Activated gamma-delta T cell (primary cell): ENCODE measurements at places on chromosomes 6 and 20.

DNA sequence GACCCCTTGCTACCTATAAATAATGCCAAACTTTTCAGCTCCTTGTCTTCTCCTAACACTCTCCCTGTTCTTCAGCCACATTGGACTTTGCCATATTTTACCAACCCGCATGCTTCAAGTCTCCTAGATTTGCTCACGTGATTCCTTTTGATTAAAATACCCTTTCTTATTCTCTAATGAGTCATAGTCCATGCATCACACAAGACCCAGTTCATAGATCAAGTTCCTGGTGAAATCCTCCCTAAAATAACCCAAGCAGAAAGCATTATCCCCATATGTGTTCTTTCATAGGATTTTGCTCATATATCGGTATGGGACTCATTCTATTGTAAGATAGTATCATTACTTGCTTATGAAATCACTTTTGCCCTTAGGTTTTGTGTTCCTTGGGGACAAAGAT is 108.9 kb upstream of the STXBP5 start:
- DNase-seq, result no peak

- DNase-seq, result no peak
Measured at GRCh38 chr6:56802584-56802983, 152.3 kb upstream of the BEND6 start.

- DNase-seq, result no peak
Measured at GRCh38 chr6:17012421-17013225, 89.2 kb upstream of the STMND1 start.

GRCh38 chr6:132052096-132052495 is 100.9 kb upstream of the CCN2 start:
- DNase-seq, result no peak

DNA sequence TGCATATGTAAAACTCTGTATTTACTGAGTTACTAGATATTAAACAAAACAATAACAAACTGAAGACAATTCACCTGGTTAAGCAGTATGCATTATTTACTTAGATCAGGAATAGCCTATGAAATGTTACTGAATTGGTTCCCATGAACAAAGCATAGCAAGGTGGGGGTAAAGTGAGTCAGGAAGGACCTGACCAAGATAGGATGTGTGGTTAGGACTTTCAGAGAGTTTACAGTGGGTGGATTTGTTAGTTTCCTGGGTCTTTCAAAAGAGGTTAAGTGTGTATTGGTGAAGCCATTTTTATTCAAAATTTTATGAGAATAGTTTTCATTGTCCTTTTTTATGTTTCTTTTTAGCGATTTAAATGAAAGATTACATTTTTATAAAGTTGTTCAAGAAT is 32.9 kb downstream of the TBPL1 start:
- DNase-seq, result no peak

DNA sequence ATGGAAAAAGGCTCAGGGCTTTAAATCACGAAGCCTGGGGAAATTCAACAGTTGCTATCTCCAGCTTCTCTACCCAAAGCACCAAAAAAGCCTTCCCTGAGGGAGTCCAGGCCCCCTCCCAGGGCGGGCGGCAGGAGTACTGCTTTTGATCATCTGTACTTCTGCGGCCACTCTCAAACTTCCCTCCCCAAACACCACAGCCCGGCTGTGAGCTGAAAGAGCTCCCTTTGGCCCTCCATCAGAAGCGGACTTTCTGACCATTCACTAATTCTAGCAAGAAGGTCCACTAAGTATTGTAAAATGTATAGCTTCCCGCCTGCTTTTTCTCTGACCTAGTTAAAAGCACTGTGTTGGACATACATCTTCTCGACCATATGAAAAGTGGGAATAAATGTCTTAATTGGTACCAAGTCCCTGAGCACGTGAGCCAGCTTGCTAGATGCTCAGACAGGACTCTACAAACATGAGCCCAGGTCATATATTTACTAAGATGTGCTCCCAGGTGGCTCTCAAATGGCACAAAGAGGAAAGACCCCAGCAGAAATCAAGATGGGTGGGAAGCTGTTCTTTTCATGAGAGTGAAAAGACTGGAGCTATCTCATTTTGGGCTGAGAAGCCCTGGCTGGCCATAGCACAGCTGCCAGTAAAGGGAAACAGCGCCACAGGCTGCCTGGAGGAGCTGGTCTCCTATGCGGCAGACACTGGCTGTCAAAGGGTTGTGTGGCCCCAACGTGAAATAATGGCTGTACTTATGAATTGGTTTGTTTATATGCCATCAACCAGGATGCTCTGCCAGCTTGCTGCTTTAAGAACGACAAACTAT is 58.6 kb downstream of the GFOD1 start:
- DNase-seq, result no peak

- DNase-seq, result no peak
Measured at GRCh38 chr6:12637960-12638641, 78.5 kb upstream of the PHACTR1 start.

DNA sequence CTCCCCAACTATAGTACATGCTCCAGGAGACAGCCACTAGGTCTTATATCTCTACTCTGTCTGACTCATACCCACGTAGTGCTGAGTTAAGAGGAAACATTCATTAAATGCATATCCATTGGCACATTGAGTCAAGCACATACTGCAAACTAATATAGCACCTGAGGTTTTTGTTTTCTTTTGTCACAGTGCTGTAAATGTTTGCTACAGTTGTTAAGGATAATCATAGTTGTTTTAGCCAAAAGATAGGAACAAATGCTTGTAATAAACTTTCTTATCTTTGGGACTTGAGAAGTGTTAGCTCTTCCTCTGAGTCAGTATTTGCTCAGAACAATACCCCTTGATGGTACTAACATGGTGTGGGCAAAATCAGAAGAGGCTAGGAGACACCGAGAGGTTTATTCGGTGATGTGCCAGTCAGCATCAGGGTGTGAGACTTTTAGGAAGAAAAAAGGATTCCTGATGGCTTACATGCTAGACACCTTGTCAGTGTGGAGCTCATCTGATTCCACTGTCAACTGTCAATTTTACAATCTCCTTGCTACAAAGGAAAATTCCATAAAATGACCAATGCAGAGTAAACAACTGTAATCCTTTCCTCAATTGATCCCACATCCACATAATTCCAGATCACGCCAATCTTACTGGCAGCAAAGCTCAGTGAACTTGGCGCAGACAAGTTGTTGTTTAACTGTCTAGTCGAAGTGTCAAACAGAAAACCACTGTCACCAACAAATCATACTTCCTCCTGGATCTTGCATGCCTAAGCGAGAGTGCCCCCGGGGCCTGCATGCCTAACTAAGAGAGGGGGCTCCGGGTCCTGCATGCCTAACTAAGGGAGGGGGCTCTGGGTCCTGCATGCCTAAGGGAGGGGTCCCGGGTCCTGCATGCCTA is 36.1 kb downstream of the ELOVL2 start:
- no peak for DNase-seq

DNA sequence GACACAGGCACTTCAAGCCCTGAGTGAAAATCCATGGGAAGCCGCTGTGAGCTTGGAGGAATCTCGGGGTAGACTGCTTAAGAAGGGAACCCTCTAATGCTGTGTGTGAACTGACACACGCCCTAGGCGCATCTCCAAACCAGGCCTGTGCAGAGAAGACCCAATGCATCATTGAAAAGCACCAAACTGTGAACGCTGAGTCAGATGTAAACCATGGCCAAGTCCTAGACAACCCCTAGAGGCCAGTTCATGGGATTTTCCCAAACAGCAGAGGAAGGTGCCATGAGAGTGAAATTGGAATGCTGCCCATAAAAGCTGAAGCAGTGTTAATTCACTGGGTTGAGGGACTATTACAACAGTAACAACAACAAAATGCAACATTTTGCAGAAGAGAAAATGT is 296.5 kb downstream of the SMOC2 start:
- DNase-seq, result no peak

GRCh38 chr6:29757701-29758293 is 34.6 kb downstream of the HLA-F start:
- DNase-seq, result no peak

DNA sequence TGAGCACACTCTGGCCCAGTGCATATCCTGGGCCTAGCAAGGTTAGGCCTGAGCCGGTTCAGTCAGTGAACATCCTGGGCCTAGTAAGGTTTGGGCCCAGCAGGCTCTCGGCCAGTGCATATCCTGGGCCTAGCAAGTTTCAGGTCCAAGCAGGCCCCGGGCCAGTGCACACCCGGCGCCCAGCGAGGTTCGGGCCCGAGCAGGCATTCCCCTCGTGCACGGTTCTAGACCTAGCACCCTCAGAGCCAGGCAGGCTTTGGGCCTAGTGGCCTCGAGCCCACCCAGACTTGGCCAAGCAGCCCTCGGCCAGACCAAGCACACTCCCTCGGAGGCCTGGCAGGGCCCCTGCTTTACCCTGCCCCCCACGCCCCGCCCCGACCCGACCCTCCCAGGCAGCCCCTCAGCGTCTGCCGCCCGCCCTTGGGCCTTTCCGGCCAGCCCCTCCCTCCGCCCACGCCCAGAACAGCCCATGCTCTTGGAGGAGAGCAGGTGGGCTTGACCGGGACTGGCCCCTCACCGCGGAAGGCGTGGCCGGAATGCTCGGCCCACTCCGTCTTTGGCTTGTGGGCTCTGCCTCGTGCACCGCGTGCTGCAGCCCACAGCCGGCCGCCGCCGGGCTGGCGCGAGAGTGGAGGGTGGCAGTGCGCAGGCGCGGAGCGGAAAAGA is at the start of gene CTCFL:
CTCFL (minus strand) TSS at position 630 of the 666 bp plus-strand sequence. CDS start 935 bp downstream, outside the sequence.
- no peak for DNase-seq

DNA sequence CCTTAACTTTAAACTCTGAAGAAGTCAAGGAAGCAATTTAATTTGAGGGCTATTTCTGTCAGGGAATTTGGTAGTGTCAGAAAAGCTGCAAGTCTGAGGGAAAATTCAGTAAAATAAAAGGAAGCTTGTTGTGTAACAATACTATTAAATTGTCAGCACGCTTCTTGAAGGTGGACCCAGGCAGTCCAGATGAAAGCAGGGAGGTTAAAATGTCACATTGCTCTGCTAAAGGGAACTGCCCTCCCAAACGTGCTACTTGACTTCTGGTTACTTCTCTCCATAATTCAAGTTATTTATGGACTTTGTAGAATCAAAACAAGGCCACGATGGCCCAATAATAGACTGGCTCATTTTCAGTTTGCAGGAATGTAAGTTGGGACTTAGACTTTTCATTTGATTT is 28.2 kb upstream of the ARMC2 start:
- DNase-seq, result no peak

DNA sequence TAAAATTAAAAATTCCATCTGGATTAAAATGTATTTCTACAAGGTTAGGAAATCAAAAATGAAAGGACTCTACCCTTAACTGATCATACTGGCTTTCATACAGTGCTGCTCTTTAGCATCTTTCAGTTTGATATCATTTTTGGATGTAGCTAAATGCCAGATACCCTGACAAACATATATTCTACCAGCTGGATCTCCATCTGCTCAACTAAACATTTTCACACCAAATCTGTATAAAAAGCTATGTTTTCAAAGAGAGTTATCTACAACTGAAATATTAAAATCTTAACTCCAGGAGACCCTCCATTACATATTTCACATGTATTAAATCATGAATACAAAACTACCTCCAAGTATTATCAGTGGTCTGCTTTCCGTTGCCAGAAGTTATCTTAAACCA is 95.7 kb downstream of the EPHA7 start:
- no peak for DNase-seq

DNA sequence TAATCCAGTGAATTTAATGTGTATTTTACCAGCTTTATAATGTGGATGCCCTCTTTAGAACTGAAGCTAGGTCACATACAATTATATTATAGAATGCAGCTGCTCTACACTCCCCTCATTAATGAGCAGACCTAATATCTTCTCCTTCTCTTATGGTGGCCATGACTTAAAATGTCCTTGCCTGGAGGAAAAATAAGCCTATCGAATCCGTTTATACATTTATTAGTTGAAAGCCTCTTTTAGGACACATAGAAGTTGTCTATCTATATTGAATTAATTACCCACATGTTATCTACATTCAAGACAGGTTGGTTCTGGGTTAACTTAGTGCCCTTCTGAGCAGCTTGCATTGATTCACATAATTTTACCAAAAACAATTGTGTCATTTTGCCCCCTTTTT is 1716.8 kb downstream of the HACE1 start:
- DNase-seq, result no peak

GRCh38 chr20:4449957-4450715 is 271.6 kb upstream of the PRND start:
- no peak for DNase-seq

- DNase-seq, result no peak
Measured at GRCh38 chr6:120558294-120558693, 776.0 kb downstream of the TBC1D32 start.

DNA sequence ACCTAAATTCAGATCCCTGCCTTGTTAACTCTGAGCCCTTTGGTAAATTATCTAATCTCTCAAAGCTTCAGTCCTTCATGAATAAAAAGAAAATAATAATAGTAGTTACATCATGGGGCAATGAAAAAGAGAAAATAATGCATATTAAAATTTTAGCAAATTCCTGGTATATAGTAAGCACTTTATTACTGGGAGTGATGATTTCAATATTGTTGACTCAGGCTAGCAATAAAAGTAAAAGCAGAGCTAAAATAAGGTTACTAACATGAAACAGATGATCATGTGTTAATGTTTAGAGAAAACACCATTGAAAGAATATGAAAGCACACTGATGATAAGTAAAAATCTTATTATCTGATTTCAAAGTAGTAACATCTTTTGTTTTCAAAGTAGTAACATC is 13.6 kb downstream of the GINS1 start:
- DNase-seq, result no peak

DNA sequence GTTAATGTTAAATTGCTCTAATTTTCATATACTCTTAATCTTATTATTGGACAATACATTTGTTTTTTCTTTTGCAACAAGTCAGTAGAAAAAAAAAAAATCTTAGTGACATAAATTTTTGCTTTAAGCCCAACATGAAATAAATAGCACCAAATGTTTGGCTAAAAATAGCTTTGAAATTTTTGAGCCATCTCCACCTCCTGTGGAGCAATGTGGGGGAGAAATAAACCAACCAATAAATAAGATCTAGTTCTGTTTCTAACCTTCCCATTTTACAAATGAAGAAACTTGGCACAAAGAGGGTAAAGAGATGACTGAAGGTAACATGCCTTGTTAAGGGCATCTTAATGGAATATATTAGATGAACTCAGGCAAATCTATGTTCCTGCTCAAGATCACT is 91.4 kb downstream of the PRKN start:
- no peak for DNase-seq

DNA sequence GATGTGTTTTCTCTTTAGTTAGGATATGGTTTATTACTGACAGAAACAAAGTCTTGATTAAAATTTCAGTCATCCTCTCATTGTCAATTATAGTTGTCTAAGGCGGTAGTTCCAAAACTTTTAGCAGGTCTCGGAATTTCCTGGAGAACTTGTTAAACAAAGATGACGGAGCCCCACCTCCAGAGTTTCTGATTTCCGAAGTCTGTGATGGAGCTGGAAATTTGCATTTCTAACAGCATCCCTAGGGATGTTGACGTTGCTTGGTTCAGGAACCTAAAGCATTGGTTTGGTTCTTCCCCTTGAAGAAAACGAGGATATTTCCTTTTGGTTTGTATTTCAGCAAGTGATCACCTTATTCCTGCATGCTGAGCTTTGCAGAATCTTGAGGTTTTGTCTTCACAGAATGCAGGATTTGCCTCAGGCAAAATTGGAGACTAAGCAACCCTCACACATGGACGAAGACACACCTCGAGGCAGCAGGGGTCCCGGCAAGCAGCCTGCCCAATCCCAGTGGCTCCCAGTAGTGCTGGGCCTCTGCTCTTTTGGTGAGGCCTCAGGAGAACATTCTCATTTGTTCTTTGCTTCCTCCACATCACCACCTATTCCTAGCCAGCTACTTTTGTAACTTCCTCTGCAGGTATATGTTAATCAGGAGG is 187.1 kb upstream of the PHACTR1 start:
- no peak for DNase-seq
